ENCODE measurements at places on chromosomes 1 and 21.

- no peaks in the 10 kb centered on the region for H3K36me3 ChIP-seq
- no peak for DNase-seq
- H3K4me3 ChIP-seq: no peak overlapping the region
- no peaks in the 10 kb centered on the region for H3K4me1 ChIP-seq
- no peak overlapping the region for H3K27ac ChIP-seq
- H3K27me3 ChIP-seq: no peaks in the 10 kb centered on the region
These were observed 44.2 kb downstream of the ZC3H11B start for GRCh38 chr1:219568733-219569132.

- H3K27ac ChIP-seq: no peak overlapping the region
- H3K36me3 ChIP-seq: no peaks in the 10 kb centered on the region
- no peaks in the 10 kb centered on the region for H3K4me1 ChIP-seq
- no peak for DNase-seq
- H3K4me3 ChIP-seq: no peak overlapping the region
These were observed 1.0 kb downstream of the OR10K2 start for GRCh38 chr1:158425027-158425426.

- no peak overlapping the region for H3K27ac ChIP-seq
- H3K36me3 ChIP-seq: no peaks in the 10 kb centered on the region
- peaks cover 16% of the 10 kb centered on the region for H3K4me1 ChIP-seq
- H3K4me3 ChIP-seq: no peak overlapping the region
- H3K27me3 ChIP-seq: no peaks in the 10 kb centered on the region
These were observed 6.7 kb upstream of the TIE1 start for GRCh38 chr1:43293896-43294760.

- peaks cover 31% of the 10 kb centered on the region for H3K27me3 ChIP-seq
- H3K27ac ChIP-seq: no peak overlapping the region
- no peaks in the 10 kb centered on the region for H3K36me3 ChIP-seq
- DNase-seq: no peak
These were observed 24.4 kb downstream of the ADAM30 start for GRCh38 chr1:119871881-119872280.

- no peaks in the 10 kb centered on the region for H3K27me3 ChIP-seq
- peaks cover 7% of the 10 kb centered on the region for H3K36me3 ChIP-seq
- peak overlapping the region; percentile 33 for H3K4me3 ChIP-seq
- peaks cover 8% of the 10 kb centered on the region for H3K4me1 ChIP-seq
- no peak for DNase-seq
These were observed 10.1 kb upstream of the EPRS1 start for GRCh38 chr1:220056374-220056773.

GRCh38 chr21:28699596-28700259 is 292.9 kb downstream of the LTN1 start:
- H3K4me1 ChIP-seq: no peaks in the 10 kb centered on the region
- no peak overlapping the region for H3K4me3 ChIP-seq
- H3K27ac ChIP-seq: no peak overlapping the region
- H3K27me3 ChIP-seq: no peaks in the 10 kb centered on the region
- DNase-seq: no peak

- H3K36me3 ChIP-seq: peaks cover 20% of the 10 kb centered on the region
- DNase-seq: peak; percentile 85
- peak overlapping the region; percentile 99 for H3K27ac ChIP-seq
- no peaks in the 10 kb centered on the region for H3K27me3 ChIP-seq
- H3K4me1 ChIP-seq: peaks cover 45% of the 10 kb centered on the region
These were observed 1.2 kb downstream of the FAM167B start for GRCh38 chr1:32247983-32248889.

DNA sequence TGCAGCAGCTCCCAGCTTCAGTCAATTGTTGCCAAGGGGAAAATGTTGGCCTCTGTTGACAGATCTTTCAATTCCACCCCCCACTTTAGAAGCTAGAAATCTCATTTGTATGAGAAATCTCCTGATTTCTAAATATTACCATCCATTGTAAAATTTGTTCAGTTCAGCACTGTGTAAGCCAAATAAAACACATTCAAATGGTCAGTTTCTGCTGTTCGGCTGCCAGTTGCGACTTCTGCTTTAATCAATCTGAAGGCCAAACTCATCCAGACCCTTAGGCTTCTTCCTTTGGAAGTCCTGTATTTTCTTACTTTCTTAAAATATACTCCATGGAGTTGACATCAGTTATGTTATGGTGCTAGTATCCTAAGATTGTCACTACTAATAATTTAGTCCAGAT is 281.2 kb upstream of the ZRANB2 start:
- H3K27ac ChIP-seq: no peak overlapping the region
- no peaks in the 10 kb centered on the region for H3K27me3 ChIP-seq
- no peak for DNase-seq

DNA sequence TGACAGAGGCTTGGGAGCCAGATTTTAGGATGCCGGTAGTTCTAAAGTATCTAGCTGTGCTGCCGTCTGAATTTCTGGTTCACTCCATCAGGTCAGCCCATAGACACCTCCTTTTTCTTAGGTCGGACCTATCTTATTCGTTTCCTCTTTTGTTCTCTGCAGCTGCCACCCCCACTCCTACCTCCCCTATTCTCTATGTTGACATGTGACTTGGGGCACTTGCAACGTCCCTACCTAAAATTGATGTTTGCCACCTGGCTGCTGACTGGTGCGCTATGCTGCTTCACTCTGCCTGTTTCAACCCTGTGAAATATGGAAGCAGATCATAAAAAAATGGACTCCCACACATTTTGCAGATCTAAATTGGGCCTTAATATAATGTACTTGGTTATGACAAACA is 55.3 kb downstream of the PBX1 start:
- H3K36me3 ChIP-seq: no peaks in the 10 kb centered on the region
- H3K27me3 ChIP-seq: no peaks in the 10 kb centered on the region
- H3K4me3 ChIP-seq: no peak overlapping the region
- no peaks in the 10 kb centered on the region for H3K4me1 ChIP-seq

- H3K36me3 ChIP-seq: no peaks in the 10 kb centered on the region
- no peak for DNase-seq
- no peaks in the 10 kb centered on the region for H3K27me3 ChIP-seq
- H3K27ac ChIP-seq: no peak overlapping the region
- no peak overlapping the region for H3K4me3 ChIP-seq
These were observed 111.8 kb upstream of the USH2A start for GRCh38 chr1:216535059-216535458.

DNA sequence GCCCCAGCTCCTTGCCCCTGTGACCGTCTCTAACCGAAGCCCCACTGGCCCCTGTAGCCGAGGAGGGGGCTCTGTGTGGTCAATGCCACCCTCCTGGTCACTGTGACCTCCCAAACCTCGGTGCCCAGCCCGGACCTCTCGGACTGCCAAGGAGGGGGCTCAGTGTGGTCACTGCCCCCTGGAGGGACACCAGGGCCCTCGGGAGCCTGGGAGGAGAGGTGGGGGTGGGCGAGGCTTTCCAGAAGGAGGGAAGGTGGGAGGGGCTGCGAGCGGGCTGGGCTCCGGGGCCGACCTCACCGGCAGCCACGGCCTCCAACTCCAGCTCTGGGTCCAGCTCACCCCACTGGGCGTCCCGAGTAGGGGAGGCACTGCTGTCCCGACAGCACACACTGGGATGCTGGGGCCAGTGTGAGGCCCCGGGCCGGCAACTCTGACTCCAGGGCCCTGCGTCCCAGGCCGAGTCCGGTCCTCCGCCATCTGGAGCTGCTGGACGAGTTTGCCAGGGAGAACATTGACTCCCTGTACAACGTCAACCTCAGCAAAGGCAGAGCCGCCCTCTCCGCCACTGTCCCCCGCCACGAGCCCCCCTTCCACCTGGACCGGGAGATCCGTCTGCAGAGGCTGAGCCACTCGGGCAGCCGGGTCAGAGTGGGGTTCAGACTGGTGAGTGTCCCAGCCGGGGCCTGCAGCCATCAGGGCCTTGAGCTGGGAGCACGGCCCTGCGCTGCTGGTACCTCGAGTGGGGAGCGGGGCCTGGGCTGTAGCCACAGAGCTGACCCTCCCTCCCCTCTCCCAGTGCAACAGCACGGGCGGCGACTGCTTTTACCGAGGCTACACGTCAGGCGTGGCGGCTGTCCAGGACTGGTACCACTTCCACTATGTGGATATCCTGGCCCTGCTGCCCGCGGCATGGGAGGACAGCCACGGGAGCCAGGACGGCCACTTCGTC is 6.4 kb downstream of the SCNN1D start:
- DNase-seq: peak; percentile 31
- H3K36me3 ChIP-seq: no peaks in the 10 kb centered on the region
- H3K4me1 ChIP-seq: peaks cover 2% of the 10 kb centered on the region

DNA sequence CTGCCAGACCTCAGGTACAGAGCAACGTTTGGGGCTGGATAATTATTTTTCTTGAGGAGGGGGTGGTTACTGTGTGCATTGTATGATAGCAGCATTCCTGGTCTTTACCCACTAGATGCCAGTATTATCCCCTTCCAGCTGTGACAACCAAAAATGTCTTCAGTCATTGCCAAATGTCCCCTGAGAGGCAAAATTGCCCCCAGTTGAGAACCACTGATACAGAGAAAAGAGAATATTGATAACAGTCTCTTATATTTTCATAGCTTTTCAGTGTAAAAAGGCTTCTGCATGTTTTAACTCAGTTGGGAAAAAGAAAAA is 51.8 kb upstream of the SYT14 start:
- H3K27me3 ChIP-seq: peaks cover 7% of the 10 kb centered on the region
- no peak for DNase-seq
- no peak overlapping the region for H3K27ac ChIP-seq
- no peaks in the 10 kb centered on the region for H3K4me1 ChIP-seq
- no peak overlapping the region for H3K4me3 ChIP-seq

DNA sequence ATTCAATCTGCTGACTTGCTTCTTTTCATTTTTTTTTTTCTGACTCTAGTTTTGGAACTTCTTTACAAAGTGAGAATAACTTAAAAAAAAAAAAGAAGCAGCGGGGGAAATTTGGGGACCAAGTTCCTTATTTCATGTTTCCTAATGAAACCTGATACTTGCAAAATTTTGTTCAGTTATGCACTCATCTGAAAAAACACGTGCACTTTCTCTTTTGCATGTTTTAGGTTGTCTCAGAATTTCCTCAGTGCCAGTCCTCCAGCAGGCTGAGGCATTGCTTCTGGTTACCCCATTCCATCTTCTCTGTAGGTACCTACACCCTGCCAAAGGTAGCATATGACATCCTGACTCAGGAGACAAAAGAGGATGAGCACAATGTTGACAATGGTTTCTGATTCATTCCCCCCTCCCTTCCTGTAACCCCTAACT is 299.7 kb downstream of the GRIK1 start:
- peaks cover 2% of the 10 kb centered on the region for H3K27me3 ChIP-seq
- peaks cover 3% of the 10 kb centered on the region for H3K4me1 ChIP-seq
- no peak overlapping the region for H3K4me3 ChIP-seq
- H3K36me3 ChIP-seq: peaks cover 3% of the 10 kb centered on the region
- DNase-seq: no peak

DNA sequence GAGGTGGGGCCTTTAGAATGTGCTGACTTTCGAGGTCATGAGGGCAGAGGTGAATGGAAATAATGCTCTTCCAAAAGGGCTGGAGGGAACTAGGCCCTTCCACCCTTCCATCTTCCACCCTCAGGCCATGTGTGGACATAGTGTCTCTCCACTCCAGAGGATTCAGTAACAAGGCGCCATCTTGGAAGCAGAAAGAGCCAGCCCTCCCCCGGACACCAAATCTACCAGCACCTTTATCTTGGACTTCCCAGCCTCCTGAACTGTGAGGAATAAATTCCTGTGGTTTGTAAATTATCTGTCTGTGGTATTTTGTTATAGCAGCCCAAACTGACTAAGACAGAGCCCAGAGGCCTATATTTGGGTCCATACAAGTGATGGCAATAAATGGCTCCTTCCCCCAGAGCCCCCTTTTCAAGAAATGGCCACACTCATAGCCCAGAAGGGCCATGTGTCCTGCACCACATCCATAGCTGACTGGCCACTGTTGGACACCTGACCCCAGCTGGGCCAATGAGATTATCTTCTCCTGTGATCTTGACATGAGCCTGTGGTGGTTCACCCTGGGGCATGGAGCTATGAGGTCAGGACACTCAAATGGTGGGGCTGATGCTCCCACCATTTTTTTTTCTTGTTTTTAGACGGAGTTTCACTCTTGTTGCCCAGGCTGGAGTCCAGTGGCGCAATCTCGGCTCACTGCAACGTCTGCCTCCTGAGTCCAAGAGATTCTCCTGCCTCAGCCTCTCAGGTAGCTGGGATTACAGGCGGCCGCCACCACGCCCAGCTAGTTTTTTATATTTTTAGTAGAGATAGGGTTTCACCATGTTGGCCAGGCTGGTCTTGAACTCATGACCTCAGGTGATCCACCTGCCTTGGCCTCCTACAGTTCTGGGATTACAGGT is 114.9 kb downstream of the RRAGC start:
- H3K27me3 ChIP-seq: no peaks in the 10 kb centered on the region
- H3K36me3 ChIP-seq: no peaks in the 10 kb centered on the region
- H3K27ac ChIP-seq: no peak overlapping the region
- no peak overlapping the region for H3K4me3 ChIP-seq
- H3K4me1 ChIP-seq: peaks cover 3% of the 10 kb centered on the region

DNA sequence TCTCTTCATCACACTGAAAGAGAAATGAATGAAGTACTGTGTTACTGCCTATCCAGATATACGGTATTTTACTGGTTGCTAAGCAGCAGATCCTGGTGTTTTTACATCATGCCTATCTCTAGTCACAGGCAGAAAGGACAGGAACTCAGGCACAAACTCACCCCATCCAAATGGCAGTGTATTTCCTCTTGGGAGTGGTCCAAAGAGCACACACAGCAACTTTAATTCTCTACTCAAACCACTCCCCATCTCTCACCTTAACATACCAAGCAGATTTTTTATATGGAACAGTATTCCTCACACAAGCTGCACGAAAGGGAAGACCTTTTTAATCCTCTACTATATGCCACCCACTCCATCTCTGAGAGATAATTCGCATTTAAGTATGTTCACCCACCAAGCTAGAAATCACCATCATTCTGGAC is 27.3 kb downstream of the EIF4G3 start:
- no peak for DNase-seq
- H3K4me1 ChIP-seq: no peaks in the 10 kb centered on the region
- H3K27ac ChIP-seq: no peak overlapping the region

GRCh38 chr1:12604114-12604874 is 13.7 kb downstream of the DHRS3 start:
- peak; percentile 41 for DNase-seq
- H3K27me3 ChIP-seq: no peaks in the 10 kb centered on the region
- peaks cover 72% of the 10 kb centered on the region for H3K4me1 ChIP-seq

DNA sequence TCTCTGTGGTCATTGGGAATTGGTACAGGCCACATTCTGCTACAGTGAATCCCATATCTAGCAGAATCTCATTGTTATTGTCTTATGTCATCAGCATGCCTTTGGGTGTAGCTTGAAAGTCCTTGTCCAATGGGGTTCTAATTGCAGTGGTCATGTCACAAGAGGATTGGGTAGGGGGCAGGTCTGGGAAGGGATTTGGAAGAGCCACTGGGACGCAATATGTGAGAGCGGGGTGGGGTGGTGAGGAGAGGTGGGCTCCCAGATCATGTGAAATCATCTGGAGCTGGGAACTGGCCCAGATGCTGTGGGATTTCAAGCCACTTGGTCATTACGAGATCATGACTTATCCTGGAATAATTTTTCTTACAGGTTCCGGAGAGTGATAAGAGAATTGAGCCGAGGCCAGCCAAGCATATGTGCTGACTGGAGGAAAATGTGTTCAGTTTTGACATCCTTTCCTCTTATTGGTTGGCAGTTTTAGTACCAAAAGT is 16.3 kb downstream of the CNIH3 start:
- H3K4me3 ChIP-seq: no peak overlapping the region
- peaks cover 7% of the 10 kb centered on the region for H3K4me1 ChIP-seq
- no peaks in the 10 kb centered on the region for H3K36me3 ChIP-seq
- DNase-seq: no peak
- peaks cover 24% of the 10 kb centered on the region for H3K27me3 ChIP-seq
- no peak overlapping the region for H3K27ac ChIP-seq

All from activated naive CD8-positive, alpha-beta T cell treated with anti-CD3 and anti-CD28 coated beads, Interleukin-2, amount 10 ng/mL, durations not matched to agents 7 days and 5 days (primary cell).